ENCODE measurements at places on chromosomes 1 and 21.

GRCh38 chr1:209717818-209718217, 13.2 kb downstream of the HSD11B1 start:
- no peak for DNase-seq

- DNase-seq: no peak
These were observed 55.1 kb upstream of the EFHD2 start for GRCh38 chr1:15354580-15354965.

DNA sequence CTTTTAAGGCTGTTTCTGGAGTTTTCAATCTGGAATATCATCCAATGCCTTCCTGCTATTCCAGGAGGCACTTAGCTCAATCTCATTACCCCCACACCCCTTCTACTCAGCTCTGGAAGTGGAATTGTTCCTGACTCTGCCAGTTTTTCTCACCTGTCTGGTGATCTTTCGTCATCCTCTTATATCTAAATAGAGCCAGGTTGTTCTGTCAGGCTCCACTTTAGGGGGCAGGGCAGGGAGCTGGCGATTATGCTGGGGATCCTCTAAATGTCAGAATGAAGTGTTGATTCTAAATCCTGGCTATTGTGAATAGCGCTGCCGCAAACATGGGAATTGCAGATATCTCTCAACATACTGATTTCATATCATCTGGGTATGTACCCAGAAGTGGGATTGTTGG, 63.6 kb upstream of the ETV3 start:
- no peak for DNase-seq

GRCh38 chr1:17875882-17876280, 120.7 kb downstream of the ACTL8 start:
- DNase-seq: no peak

- no peak for DNase-seq
These were observed 6.5 kb downstream of the LGR6 start for GRCh38 chr1:202200112-202200548.

Data from hypothalamus (tissue), 51 donors.